Spinal cord (tissue), 10 donors: ENCODE measurements at places on chromosomes 5 and 9. TPM values are rescaled to one million over a fixed set of nuclear protein-coding genes. Genes with fewer than 3 reads are reported as not detected.

C5 gene
- total RNA-seq, result 9.7 TPM

COMMD10 gene
- 42.6 TPM for total RNA-seq

CDC23 gene
- total RNA-seq, result 47.5 TPM

SLC36A3 gene
- not detected for total RNA-seq

PCDHGA2 gene
- total RNA-seq, result 8.9 TPM

RXFP3 gene
- total RNA-seq, result 0.89 TPM

DNA sequence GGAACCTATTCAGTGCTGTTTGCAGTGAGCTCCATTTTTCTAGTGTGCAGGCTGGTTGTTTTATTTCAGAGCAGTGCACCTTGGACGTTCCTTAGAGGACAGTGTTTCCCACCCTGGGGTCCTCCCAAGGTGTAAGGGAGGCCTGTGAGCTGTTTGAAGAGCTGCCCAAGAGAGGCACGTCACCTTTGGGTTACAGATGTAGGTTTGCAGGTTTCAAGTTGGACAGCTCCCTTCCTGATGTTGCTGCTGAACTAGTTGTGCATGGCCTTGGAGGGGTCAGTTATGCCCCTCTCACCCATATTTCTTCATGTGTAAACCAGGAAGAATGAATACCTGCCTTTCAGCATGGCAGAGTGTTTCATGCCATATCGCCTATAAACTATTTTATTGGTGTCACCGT is 34.7 kb upstream of the POMT1 start:
- DNase-seq, result no peak

- DNase-seq, result no peak
Measured at GRCh38 chr9:90097237-90097636, 492.4 kb downstream of the GADD45G start.

DNA sequence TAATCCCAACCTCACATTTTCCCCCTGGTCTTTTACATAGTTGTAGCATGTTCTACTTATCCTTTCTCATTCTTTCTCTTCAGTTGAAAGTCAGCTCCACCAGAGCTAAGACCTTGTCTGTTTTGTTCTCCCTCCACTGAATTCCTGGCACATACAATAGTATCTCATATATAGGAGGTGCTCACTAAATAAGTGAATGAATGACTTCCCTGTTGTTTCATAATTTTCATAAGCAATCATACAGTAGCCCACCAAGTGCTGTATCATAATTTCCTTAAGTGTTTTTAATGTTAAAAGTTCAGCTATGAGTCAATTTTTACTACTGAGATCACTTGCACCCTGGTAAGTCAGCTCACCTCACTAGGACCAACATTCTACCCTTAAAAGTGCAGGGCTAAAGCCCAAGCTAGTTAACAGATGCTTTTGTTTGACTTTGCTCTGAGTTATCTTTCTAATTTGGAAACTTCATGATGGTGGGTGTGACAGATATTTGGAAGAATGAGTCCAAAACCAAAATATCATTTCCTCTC is 27.6 kb downstream of the TMEM245 start:
- no peak for DNase-seq

DNA sequence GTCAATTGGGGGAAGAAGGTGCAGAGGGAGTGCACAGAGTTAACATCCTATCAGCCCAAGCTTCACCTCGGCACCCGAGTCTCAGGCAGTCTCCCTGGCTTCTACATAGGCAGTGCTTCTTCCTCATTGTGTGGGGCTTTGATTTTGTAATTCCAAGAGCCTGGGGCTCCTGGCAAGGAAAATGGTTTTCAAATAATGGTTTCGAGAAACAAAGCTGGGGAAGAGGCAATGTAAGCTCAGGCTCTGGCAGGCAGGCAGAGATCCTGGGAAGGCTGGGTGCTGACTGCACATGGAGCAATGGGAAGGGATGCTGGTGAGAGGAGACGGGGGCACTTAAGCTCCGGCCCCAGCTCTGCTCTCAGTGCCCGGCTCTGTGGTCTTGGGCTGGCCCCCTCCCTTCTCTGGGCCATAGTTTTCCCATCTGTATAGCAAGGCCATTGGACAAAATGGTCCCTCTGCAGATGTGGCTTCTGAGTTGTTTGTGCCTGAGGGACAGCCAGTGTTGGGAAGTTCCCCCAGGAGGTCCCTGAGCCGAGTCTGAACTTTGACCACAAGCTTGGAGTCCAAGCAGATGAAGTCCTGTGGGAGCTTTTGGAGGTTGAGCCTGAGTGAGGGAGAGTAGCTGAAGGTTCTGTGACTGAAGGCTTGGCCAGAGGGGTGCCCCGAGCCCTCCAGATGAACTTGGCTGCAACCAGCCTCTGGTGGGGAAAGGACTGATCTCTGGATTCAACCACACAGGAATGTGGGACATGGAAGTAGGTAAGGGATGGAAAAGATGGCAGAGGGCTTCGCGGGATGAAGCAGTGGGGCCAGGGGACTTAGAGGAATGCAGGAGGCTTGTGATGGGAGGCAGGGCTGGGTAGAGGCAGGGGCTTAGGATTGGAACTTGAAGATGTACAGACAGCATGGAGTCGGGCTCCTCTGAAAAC is 28.5 kb upstream of the IL17B start:
- no peak for DNase-seq

GRCh38 chr5:101520417-101520816 is 617.3 kb upstream of the ST8SIA4 start:
- no peak for DNase-seq

- DNase-seq, result no peak
Measured at GRCh38 chr5:10192309-10192708, 57.4 kb downstream of the ATPSCKMT start.

DNA sequence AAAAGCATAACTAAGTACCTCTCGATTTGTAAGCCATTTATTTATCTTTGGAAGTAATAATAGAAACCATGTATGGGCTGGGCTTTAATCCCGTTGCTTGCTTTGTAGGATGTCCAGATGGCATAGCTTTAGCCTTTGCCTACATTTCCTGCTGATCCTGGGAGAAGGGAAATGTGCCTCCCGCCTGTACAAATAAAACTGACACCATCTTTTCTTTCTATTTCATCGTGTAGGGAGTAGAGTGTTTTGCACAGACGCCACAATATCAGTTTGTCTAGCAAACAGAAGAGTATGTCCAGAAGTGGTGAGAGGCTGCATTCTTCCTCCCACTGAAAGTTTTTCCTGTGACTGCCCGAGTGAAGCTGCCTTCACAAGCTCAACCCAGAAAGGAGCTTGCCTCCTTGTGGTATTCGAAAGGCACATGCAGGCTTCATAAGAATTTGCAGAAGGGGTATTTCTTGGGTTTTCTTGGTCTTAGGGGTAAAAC is 24.7 kb upstream of the TJP2 start:
- DNase-seq, result no peak

DNA sequence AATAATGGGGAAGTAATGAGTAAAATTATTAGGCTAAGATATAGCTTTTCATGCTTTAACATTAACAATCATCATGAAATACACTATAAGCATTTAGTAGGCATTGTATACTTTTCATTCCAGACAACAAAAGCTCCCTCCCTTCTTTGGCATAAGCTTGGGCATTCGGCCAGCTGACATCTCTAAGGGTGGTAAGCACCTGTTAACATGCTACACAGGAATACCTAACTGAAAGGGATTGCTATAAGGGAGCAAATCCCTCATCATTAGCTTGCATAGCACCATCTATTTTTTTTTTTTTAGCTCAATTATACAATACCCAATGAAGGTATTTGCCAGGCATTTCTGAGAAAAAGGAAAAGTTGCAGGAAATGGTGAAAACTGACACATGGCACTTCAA is 16.6 kb downstream of the STRBP start:
- no peak for DNase-seq

- no peak for DNase-seq
Measured at GRCh38 chr5:150043657-150044328, 42.6 kb downstream of the CSF1R start.

GRCh38 chr5:39231705-39232525 is 12.6 kb upstream of the FYB1 start:
- no peak for DNase-seq

DNA sequence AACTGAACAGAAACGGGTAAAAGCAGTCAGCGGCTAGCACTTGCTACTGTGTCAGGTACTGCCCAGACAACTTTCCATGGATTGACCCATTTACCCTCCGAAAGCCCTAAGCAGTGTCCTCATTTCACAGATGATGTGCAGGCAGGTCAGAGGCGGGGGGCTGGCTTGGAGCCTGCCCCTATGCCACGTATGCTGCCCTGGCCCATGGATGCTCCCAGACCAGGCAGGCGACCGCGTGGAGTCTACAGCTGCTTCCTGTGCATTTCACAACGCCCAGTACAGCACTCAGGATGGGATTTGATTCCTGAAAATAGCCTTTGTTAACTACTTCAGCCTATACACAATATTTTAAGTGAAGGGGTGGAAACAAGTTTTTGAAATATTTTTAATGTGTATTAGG is 202.9 kb downstream of the NXNL2 start:
- no peak for DNase-seq

DNA sequence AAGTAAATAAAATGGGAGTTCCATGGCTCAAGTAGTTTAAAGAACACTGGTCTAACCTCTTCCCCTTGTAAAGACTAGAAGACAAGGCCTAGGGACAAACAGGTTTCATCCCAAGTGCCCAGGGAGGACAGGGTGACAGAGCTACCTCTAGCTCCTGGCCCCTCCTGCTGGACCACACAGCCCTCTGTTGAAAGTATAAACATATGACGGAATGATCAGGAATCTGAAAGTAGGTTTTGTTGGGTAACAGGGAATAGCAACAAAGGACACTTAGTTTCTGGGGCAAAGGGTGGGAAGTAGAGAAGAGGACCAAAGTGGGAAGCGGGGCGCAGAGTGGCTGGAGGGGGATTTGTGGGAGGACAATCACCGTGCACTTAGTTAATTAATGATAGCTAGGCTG is 67.0 kb upstream of the DAB2IP start:
- no peak for DNase-seq

DNA sequence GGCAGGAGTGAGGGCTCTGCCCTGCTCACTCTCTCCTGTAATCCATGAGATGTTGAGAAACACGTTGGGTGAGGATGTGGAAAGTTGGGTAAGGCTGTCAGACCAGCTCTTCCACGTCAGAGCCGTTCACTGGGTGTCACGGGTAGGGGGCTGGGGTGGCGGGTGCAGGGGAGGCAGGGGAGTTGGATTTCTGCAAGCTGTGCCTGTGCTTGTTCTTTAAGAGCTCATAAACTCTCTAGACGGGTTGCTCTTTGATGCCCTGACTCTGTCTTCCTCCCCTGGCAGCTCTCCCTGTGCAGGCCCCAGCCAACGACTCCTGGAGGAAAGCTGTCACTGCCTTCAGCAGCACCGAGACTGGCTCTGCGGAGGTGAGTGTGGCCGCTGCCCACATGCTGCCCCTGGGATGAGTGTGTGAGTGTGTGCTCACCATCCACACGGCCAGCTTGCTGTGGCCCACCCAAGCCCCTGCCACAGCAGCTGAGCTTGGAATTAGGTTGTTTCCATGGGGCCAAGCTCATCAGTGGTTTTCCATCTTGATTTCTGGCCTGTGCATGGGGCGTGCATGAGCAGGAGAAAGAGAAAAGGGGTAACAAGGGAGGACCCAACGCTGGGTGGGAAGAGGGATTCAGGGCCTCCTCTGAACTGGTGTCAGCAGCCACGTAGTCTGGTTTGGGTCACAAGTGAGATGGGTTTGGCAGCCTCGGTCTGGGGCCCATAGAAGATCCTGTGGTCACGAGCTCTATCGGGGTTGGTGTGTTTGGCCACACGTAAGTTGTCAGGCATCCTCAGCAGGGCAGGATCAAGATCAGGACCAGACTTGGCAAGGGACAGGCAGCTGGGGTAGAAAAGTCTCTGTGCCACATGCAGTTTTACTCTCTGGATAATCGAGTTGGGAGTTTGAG is 21.0 kb upstream of the POMT1 start:
- no peak for DNase-seq

- no peak for DNase-seq
Measured at GRCh38 chr5:176533894-176534611, 3.1 kb downstream of the RNF44 start.

GRCh38 chr5:33941090-33941489 is 4.9 kb downstream of the RXFP3 start:
- no peak for DNase-seq
